ENCODE measurements at places on chromosomes 7 and 10.

DNA sequence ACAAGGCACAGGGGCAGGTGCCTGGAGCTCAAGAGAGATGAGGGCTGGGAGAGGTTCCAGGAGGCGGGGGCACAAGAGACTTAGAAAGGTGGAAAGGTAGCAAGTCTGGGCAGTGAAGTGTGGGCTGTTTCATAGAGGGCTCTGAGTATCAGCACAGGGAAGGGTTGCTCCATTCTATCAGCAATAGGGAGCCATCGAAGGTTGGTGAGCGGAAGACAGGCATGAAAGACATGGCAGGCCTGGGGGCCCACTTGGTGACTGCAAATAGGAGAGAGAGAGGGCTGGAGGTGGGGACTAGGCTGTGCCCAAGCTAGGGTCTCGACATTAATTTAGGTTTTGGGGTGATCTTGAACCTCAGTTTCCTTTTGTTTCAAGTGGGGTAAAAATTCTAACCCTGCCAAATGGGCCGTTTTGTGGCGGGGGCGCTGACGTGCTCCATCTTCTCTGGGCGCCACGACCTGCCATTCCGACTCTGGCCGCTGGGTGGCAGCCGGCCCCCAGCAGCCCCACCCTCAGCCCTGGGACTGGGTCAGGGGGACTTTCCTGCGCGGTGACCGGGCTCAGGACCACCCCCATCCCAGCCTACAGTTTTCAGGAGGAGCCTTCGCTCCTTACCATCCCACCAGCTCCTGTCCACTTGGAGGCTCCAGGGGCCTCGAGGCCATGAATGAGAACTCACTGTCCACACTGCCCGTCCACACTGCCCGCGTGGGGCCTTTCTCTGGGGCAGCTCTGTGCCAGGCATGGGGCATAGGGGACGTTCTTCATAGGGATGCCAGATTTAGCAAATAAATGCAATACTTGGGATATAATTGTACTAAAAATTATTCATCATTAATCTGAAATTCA lies 37.2 kb upstream of the PCBD1 start:
- DNase-seq = peak; percentile 47

DNA sequence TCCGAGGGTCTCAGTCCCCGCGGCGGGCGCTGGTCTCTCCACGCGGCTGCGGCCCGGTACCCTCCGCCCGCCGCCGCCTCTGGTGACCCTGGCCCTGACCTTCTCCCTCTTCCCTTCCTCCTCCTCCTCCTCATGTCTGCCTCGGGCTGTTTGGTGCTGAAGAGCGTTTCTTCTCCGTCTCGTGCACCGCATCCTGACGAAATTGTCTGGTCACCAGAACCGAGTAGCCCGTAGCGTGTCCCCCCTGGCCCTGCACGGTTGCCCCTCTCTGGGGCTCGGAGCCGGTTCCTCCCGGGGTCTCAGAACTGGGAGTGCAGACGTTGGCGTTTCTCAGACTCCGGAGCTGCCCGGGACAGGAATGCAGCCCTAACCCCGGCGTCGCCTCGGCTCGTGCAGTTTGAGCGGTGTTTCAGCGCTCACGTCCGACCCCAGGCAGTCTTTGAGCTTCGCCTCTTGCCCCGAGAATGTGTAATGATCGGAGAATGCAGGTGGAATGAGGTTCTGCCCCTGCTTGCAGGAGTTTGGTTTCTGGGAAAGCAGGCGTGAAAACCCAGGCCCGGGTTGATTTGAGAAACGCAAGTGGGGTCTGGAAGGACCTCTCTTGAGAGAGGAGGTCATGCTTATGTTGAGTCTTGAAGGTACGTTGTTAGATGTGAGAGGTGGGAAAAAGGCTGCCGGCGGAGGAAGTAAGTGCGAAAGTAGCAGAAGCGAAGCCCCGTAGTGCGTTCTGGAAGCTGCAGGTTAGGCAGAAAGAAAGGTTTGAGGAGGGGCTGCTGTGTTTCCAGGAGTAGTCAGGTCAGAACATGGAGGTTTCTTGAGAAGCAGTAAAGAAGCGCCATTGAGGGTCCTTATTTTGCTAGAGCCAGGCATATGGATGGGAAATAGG lies 743 bp downstream of the RBM17 start:
- DNase-seq = no peak

- DNase-seq = no peak
Measured at GRCh38 chr10:11626071-11626470, 14.6 kb upstream of the USP6NL start.

GRCh38 chr10:83253011-83253671 lies 886.2 kb upstream of the GHITM start:
- no peak for DNase-seq

- DNase-seq = no peak
Measured at GRCh38 chr7:35348611-35349400, 94.9 kb upstream of the TBX20 start.

DNA sequence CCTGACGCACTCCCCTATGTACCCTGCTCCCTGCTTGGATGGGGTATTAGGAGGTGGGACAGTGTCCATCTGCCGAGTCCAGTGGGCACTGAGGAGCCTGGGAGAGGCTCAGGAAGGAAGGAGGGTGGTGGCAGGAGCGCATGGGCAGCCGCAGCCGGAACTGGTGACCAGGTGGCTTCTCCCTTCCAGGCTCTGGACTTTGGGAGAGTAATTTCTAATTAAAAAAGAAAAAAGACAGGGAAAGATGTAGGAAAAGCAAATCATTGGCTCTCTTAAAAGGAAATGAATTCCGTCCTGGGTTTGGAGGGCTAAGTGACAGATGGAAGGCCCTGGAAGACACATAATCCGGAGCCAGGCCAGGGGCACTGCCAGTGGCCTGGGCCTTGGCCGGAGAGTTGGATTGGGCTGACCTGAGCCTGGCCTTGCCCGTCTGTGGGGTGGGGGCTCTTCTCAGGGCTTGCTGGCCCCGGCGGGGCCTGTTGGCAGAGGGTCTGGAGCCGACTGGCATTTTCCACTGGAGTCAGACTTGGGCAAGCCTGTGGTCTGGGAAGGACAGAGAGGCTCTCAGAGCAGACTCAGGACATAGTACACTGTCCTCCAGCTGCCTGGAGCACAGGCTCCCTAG lies 63.0 kb downstream of the NEURL1 start:
- no peak for DNase-seq

DNA sequence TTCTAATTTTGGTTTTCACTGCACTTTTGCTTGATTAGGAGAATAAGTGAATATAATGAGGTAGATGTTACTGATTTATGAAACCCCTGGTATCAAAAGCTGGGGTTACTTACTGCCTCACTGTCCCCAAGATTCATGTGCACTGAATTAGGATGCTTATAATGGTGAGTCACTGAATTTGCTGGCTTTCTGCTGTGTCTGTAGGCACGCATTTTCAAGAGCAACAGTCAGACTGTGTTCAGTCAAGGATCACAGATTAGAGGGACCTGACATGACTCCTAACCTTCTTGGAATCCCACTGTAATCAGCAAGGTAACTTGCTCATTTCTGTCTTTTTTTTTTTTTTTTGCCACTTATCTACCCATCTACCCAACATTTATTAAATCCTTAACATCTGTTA lies 59.7 kb downstream of the GPR85 start:
- no peak for DNase-seq

- DNase-seq = no peak
Measured at GRCh38 chr10:7634142-7634894, 32.4 kb downstream of the ITIH5 start.

DNA sequence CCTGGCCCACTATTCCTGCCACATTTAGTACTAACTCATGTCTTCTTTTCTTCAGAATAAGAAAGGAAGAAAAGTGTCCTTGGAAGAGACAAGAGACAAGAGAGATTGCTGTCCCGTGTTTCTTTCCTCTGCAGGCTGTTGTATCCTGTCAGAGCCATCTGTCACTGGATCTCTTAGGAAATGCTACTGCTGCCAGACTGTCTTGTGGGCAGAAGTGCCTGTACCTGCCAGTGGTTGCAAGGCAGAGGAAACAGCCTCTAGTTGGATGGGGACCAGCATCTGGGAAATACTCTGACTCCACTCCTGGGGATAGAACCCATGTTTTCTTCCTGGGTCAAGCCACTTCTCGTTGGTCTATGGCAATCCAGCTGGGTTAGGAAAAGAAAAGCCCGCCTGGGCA lies 16.7 kb upstream of the MAP3K8 start:
- DNase-seq = no peak

All from activated CD4-positive, alpha-beta T cell treated with anti-CD3 and anti-CD28 coated beads, Interleukin-2, Interleukin-4, amounts not matched to agents 100 ng/mL and 50 ng/mL, durations not matched to agents 16 hours and 8 hours (primary cell).